Activated gamma-delta T cell (primary cell): ENCODE measurements at places on chromosomes 6 and 20.

- DNase-seq, result no peak
These were observed 96.7 kb downstream of the MAP3K7 start for GRCh38 chr6:90490030-90490716.

- DNase-seq, result no peak
These were observed 2.0 kb downstream of the ZNF335 start for GRCh38 chr20:45969712-45970634.

- DNase-seq, result no peak
These were observed 19.6 kb downstream of the ANGPT4 start for GRCh38 chr20:896501-897025.

DNA sequence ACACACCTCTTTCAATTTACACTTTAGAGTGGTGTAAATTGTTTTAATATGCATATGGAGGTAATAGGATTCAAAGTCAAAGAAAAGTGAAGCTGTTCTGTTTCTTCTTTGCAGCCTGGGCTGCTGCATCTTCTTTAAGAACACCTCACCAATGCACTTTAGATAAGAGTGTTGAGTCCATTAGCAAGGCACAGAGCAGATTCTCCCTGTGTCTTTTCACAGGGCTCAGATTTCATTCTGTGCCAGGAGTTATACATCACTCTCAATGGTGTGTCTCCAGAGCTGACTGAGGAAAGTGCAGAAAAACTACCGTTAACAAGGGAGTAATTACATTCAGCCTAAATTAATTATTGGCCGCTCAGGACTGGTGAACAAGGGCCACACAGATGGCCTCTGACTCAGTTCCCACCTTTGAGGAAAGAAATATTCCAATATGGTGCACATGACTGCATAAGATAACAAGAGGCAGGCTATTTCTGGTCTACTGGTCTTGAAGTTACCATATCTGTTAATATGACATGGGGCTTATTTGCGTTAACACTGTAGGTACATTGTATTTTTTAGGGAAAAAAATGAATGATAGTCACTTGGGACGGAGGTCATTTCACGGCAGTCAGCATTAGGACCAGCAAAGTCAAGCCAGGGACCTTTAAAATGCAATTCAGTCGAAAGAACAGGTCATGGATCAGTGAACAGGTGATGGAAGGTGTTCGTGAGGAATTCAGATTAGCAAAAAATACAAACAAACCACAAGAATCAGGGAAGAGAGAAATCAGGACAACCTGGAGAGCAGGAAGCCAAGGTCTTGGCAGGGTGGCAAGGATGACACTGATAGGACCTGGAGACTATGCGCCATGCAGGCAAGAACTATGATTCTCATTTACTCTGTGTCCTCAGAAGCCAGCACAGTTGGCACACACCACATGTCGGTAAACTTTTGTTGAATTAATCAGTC is 203.7 kb downstream of the TBX18 start:
- DNase-seq, result no peak

DNA sequence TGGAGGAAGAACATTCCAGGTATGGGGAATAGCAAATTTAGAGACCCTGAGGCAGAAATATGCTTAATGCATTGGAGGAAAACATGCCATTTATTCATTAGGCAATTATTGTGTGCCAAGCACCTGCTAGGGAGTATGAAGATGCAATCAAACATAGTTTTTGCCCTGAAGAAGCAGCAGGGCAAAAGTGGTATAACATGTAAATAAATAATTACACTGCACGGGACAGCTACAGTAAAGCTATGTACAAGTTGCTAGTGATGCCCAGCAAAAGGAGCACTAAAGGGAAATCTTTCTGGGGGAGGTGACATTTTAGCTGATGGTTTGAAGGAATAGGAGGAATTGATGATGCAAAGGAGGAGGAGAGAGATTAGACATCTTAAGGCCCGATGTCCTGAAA is 624 bp upstream of the TJAP1 start:
- no peak for DNase-seq

DNA sequence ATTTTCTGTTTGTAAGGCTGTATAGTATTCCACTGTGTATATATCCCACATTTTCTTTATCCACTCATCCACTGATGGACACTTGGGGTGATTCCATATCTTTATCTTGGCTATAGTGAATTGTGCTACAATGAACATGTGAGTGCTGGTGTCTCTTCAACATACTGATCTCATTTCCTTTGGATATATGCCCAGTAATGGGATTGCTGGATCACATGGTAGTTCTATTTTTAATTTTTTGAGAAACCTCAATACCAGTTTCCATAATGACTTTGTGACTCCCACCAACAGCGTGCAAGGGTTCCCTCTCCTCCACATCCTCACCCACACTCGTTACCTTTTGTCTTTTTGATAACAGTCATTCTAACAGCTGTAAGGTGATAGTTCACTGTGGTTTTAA is 166.0 kb downstream of the ARHGAP18 start:
- DNase-seq, result no peak

DNA sequence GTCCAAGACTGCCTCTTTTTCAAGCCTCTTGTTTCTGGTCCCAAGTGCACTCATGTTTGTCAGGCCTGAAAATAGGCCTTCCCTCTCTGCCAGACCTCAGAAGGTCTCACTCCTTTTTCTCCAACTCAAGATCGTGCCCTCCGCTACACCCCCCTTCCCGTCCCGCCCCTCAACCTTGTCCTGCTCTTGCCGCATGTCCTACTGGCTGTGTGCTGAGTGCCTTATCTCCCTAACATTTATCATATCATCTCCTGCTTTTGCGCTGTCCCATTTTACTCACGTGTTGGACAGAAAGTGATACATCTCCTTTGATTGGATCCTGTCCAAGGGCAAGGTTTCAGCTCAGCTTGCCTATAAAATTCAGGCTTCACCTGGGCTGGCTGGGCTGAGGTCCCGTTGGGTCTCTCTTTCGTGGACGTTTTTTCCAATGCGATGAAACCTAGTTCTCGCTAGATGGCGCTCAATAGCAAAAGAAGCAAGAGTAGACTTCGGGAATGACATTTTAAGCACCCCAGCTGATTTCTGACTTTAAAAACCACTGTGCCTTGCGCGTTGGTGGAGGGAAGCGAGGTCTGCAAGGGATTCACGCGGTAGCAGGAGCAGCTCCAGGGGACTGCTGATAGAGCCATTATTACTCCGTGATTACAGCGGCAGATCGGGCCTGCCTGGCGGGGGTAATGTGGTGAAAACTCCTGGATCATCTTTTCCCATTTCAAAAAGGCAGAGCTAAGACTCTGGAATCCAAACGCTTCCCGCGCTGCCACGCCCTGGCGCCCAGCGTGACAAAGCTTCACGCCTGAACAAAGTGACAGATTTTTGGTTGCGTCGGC is 137.6 kb downstream of the IMPG1 start:
- DNase-seq, result no peak

DNA sequence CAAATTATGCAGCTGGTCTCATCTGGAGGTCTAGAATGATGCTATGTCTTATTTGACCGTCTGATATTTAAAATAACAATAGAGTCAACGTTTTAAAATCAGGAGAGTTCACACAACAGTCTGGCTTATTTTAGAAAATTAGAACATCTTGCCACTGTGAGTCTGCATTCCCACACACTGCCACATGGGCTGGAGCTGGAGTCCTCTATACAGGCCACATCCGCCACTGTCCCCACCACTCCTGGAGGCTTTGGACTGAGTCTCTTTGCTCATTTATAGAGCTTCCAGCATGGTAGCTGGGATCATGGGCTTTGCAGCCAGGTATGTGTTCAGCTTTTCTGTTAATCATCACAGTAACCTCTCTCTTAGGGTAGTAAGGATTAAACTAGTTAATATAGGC is 68.8 kb upstream of the ZNFX1 start:
- DNase-seq, result no peak

- DNase-seq, result no peak
These were observed 52.0 kb downstream of the ADGRF1 start for GRCh38 chr6:46990031-46990644.

- DNase-seq, result no peak
These were observed 46.0 kb downstream of the RFX6 start for GRCh38 chr6:116922853-116923548.

- DNase-seq, result no peak
These were observed 232.8 kb upstream of the QKI start for GRCh38 chr6:163181666-163182180.

GRCh38 chr6:53811082-53811481 is 16.3 kb downstream of the LRRC1 start:
- no peak for DNase-seq

DNA sequence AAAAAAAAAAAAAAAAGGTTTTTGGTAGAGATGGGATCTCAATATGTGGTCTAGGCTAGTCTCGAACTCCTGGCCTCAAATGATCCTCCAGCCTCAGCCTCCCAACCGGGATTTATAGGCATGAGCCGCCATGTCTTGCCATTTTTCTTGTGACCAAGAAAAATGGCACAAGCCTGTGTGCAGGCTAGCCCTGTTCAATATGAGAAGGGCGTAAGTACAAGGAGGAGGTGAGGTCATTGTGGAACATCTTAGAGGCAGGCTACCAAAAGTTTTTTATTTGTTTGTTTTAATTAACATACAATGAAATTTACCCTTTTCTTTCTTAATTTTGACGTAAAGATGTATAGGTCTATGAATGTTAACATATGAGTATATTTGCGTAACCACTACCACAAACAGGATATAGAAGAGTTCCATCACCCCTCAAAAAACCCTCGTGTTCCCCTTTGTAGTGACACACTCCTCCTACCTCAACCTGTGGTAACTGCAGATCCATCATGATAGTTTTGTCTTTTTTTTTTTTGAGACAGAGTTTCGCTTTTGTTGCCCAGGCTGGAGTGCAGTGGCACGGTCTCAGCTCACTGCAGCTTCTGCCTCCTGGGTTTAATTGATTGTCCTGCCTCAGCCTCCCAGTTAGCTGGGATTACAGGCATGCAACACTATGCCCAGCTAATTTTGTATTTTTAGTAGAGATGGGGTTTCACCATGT is 28.3 kb upstream of the KIF3B start:
- no peak for DNase-seq

DNA sequence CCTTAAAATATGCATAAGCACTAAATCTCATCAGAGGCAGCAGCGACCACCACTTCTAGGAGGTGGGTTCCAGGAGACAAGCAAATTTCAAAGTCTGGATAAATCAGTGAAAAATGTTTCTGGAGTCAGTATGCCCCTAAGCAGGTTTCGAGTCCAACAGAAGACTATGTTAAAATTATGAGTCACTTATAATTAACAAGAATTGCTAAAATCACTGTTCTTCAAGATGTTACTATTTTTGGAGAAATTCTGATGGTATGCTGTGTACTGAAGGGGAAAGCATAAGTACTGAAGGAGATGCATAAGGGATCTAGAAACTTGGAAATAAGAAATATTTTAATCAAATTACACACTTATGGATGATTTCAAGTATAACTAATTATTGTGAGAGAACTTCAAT is 58.0 kb downstream of the DTNBP1 start:
- no peak for DNase-seq

- no peak for DNase-seq
These were observed 81.5 kb upstream of the ISM1 start for GRCh38 chr20:13139459-13140150.

GRCh38 chr6:48110436-48111142 is 408 bp downstream of the PTCHD4 start:
- no peak for DNase-seq

DNA sequence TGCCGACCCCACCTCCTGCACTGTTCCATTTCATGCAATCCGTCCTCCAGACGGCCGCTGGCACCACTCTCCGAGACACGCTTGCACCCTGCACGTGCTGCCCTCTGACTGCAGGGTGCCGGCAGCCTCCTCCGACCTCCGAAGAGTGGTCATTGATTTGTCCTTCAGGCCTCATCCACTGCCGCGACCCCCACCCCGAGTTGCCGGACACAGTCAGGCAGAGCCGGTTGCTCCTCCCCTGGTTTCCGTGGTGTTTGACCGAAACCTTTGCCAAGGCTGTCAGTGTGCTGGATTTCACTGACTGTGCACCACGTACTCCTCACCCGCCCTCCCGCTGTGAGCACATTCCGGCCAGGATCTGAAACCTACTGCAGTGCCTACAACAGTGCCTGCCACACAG is 156.4 kb upstream of the PDE10A start:
- DNase-seq, result no peak

GRCh38 chr6:24584382-24584720 is 61.6 kb downstream of the KIAA0319 start:
- no peak for DNase-seq

DNA sequence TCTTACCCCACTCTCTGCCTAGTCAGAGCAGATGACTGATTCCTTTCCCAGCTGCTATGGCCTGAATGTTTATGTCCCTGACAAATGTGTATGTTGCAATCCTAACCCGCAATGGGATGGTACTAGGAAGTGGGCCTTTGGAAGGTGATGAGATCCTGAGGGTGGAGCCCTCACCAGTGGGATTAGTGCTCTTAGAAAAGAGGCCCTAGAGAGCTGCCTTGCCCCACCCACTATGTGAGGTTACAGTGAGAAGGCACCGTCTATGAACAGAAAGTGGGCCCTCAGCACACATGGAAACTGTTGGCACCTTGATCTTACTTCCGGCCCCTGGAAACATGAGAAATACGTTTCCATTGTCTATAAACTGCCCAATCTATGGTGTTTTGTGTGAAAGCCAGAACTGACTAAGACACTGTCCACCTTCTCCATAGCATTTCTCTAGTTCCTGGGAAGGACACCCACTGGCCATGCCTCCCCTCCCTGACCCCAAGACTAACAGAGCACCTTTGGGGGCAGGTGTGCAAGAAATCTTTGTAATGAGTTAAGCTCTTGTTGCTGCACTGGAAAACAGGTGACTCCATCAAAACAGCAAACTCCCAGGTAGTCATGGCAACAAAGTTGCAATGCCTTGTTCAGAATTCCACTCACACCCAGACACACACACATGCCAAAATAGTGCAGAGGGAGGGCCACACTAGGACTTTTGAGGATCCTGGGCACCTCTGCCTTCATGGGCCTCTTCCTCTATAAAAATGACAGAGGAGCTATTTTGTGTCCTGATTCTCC is 16.2 kb downstream of the GABRR2 start:
- DNase-seq, result no peak

- no peak for DNase-seq
These were observed 35.4 kb downstream of the FYN start for GRCh38 chr6:111837641-111838500.

- DNase-seq, result no peak
These were observed 47.8 kb downstream of the TFEB start for GRCh38 chr6:41687501-41688175.

GRCh38 chr6:106011476-106011875 is 74.7 kb upstream of the PRDM1 start:
- no peak for DNase-seq

DNA sequence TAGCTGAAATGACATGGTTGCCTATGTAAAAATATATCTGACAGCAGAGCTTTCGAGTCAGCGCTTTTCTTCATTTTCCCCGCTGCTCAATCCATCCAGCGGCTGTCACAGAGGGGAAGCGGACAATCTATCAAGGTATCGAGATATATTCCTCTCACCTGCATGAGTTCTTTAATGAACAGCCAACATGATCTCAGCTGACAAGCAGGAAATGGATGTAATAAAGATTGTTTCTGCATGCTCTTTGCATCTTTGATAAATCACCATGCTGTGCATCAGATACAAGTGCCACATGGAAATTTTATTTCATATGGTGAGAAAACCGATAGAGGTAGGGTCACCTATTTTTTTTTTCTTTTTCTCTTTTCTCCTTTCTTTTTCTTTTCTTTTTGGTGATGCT is 602.3 kb upstream of the MMS22L start:
- DNase-seq, result no peak
